ENCODE measurements at places on chromosomes 5 and 9.

DNA sequence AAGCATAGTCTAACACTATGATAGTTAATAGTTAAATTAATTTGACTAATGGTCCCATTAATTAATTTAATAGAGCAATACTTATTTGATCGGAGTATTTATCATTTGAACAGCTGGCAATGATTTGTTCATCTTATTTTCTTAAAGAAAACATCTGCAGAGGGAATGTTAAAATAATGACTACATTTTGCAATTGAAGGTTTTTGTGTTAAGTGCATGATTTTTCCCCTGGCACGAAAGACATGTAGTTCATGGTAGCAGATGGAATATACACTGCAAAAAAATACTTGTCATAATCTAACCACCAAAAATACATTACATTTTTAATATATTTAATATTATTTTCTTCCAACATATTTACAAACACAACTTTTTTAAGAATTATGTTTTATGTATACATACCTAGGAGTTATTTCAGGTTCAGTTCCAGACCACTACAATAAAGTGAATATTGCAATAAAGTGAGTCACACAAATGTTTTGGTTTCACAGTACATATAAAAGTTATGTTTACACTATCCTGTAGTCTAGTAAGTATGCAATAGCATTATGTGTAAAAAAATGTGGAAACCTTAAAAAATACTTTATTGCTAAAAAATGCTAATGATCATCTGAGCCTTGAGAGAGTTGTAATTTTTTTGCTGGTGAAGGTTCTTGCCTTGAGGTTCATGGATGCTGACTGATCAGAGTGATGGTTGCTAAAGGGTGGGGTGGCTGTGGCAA, 292.6 kb upstream of the DAB2 start:
- DNase-seq = no peak

DNA sequence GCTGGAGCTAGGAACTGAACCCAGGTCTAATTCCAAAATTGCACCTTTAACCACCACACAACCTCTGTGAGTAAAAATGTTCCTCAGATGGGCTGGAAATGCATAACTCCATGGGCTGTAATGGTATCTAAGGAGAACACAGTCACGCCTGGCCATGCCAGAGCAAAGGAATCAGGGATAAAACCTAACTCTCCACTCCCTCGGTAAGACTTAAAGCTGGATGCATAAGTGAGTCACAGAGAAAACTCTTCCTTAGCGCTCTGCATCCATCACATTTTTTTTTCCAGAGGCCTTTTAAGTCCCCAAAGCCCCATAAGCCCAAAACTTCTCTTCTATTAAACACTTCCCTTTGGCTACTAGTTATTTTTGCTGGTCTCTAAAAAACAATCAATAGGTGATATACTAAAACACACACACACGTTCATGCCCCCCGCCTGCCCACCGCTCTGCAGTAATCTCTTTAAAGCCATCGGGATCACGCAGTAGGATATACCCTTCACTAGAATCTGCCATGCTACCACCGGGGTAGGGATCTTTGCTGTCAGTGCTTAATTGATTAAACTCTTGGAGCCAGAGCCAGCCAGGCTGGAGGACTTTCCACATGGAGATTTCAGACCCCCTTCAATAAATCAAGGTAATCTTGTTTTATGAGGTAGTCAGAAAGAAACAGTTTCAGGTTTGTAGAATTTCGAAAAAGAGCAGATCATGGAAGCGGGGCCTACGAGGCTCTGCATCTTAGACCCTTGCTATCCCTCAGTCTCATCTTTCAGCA, 212.9 kb downstream of the MAPKAP1 start:
- DNase-seq = peak; percentile 41

- no peak for DNase-seq
Observed at GRCh38 chr9:122551371-122551770, 1.5 kb upstream of the OR1N2 start.

GRCh38 chr5:158264264-158264663, 405.3 kb upstream of the CLINT1 start:
- no peak for DNase-seq

DNA sequence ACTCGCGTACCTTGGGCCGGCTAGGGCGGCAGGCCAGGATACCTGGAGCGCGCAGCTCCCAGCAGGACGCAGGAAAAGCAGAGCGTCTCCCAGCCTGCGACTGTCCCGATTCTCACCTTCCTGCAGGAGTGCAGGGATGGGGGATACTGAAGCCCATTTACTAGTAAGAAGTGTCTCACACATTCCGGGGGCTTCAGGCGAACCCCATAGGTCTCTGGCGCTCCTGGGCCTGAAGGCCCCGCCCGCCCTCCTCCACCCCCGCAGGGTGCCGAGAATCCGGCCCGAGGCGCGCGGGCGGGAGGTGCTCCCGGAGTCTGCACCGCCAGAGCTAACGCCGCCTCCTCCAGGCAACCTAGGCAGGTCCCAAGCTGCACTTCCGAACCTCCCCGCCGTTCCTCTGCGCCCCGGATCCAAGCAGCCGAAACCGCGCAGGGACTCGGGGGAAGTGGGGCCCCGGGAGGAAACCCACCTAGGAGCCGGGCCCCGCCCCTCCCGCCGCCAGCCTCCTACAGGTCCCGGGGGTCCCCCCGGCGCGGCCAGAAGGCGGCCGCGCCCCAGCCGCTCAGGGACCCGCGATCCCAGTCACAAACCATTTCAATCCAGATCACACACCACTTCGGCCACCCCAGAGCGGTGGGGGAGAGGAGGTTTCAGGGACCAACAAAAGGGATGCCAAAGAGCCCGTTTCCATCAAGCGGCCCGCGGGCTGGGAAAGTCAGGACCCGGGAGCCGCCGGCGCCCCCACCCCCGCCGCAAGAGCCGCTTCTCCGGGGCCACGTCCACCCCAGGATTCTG, 1.2 kb downstream of the ROR2 start:
- DNase-seq = no peak

DNA sequence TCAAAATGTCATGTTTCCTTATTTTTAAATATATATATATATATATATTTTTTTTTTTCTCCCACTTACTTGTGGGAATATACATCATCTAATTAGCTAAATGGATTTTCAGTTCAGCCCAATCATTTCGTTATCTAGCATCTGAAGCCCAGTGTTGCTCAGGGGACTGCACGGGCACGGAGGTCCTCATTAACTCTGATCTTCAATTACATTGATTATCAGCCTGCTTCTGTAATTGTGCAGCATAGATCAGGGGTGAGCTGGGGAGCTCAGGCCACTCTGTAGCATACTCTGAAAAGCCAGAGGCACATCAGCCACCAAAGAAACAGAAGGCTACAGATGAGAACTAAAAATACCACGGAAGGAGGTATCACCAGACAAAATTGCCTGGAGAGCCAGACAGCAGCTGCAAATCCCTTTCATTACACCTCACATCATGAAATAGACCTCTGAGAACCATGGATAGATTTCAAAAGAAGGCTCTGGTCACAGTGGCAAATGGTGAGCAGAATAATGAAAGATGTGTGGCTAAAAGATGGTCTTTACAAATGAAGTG, 326.4 kb downstream of the TRIM32 start:
- DNase-seq = no peak

DNA sequence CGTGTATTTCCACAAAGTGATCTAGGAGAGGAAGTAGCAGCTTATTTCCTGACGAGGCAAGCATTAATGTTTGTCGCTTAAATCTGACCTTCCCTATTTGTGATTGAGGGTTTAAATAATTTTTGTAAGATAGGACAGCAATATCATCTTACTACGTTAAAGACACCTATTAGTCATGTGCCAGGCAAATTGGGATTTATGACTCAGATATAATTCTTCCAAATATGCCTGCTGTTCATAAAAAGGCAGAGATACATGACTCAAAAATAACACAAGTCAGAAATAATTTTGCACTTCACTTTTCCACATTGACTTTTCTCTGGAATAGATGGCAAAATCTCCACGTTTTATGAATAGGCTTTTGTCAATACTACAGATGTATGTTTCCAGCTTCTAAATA, 43.0 kb upstream of the CDH12 start:
- no peak for DNase-seq

- no peak for DNase-seq
Observed at GRCh38 chr5:106966686-106967315, 703.9 kb downstream of the EFNA5 start.

GRCh38 chr5:107673368-107674136, 2.8 kb upstream of the EFNA5 start:
- DNase-seq = peak; percentile 28

DNA sequence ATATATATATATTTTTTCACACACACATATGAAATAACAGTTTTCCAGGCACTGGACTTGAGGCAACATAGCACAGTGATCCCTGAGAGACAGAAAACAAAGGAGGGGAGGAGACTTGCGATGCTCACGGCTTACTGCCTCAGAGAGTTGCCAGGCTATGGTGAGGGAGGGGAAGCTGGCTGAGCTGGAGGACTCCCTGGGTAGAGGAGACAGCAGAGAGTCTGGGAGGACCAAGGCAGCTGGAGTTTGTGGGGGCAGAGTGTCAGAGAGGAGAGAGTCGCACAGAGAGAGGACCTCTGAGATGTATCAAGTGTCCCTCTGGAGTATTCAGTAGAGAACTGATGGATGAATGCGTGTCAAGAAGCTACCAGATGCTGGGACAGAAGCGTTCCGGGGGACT, 23.1 kb upstream of the QSOX2 start:
- DNase-seq = no peak

DNA sequence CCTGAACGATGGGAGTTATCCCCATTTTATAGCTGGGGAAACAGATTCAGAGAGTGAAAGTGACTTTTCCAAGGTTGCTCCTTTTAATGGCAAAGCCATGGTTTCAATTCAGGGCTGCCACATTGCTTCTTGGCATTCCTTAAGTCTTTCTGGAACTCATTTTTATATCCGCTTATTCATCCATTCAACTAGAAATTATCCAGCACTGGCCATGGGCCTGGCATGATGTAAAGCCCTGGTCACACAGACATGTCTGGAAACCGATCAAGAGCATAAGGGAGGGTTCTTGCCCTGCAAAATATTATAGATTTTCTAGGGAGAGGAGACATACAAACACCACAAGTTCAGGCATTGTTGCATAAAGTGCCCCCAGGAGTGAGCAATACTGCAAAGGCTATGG, 43.0 kb upstream of the COL15A1 start:
- DNase-seq = no peak

DNA sequence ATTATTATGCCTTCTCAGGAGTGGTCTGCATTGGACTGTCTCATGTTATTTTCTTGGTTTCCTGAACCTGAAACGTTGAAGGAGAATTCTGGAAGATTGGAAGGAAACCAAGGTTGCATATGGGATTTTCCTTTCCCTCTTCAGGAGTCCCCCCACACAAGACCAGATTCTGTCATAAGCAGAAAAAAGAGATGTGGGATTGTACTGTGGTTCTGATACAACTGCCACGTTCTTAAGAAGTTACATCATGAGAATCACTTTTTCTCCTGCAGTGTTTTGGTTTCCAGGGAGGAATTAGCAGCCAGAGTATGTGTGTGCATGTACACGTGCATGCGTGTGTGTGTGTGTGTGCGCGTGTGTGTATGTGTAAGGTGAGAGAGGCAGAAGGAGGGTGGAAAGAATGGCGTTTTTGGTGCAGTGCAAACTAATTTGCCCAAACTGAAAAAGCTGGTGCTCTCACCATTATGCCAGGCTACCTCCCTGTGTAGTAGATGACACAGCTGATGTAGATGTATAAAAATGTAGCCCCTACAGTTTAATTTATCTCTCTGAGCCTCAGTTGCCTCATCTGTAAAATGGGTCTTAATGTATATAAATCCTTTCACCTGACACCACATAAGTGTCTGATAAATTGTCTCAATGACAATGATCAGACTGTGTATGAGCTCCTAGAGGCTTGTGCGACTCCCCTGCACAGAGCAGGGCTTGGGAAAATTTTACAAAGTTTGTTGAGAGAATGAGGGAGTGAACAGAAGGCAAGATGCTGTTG, 38.6 kb downstream of the RALGPS1 start:
- peak; percentile 69 for DNase-seq

DNA sequence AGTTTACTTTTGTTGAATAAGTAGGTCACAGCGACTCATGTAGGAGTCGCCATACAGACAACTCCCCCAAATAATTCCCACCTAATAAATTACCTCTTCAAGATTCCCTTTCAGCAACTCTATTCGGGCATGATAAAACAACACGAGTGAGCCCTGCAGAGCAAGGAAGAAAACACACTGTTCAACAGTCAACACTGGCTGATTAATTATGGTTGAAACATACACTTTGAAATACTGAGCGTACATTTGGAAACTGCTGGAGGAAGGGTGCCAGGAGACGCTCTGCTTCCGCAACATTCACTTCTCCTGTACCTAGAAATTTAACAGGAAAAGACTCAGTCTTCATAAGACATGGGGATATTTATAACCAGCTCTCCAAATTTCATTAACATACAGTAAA, 117.5 kb downstream of the TTC39B start:
- no peak for DNase-seq

- no peak for DNase-seq
Observed at GRCh38 chr9:137097761-137098462, 11.1 kb downstream of the MAN1B1 start.

- no peak for DNase-seq
Observed at GRCh38 chr9:29213417-29214153, 1640.3 kb upstream of the C9orf72 start.

- no peak for DNase-seq
Observed at GRCh38 chr5:150616506-150616905, 24.0 kb upstream of the SYNPO start.

- no peak for DNase-seq
Observed at GRCh38 chr9:122364117-122364782, 6.6 kb upstream of the PTGS1 start.

- DNase-seq = no peak
Observed at GRCh38 chr9:115115924-115116323, 2.0 kb downstream of the TNC start.

DNA sequence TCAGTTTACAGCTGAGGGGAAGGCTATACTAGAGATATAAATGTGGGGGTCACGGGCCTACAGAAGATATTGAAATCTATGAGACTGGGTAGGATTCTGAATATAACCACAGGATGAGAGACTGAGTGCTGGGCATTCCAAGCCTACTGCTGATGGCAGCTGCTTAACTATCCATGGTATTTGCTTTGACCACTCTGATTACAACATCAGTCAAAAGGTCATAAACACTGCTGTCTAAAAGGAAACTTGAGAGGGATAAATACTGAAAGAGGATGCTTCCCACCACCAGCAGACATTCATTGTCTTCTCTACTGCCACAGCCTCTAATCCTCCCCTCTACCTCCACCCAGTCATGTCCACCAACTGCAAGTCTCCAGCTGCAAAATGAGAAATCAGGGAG, 3.8 kb downstream of the ZNF622 start:
- DNase-seq = peak; percentile 87

GRCh38 chr9:84617411-84618029, 52.0 kb upstream of the NTRK2 start:
- DNase-seq = no peak

GRCh38 chr5:62346748-62347147, 40.7 kb downstream of the KIF2A start:
- no peak for DNase-seq

Measured in AG04449 (cell line).